ENCODE measurements at places on chromosomes 3 and 15.
A peak's percentile ranks its signal among the peaks of the same experiment; 100 is the strongest.

GRCh38 chr3:161690299-161690620, 193.7 kb downstream of the OTOL1 start:
- DNase-seq = no peak

DNA sequence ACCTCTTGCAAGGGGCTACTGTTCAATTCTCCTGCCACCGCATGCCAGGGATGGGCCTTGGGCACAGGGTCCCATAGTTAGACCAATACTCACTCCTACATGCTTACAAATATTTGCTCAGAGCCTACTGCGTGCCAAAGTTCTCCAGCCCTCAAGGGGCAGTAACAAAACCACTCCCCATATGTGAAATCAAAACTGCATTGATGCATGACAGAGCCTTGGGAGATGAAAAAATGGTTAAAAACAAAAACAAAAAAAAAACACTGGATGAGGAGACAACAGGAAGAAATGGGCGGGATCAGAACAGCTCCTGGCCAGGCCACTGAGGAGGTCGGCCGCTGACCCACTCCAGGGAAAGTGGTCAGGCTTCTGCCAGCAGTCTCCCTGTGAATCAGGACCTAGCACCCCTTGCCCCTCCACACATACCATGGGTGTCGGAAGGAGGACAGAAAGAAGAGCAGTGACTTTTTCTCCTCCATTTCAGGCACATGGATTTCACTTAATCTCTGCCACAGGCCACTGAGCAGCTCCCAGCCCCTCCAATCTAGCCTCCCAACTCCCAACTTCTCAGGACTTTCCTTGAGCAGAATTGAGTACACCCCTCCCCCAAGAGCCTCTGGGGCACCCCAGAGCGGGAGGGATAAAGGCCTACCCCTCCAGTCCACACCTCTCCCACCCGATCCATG, 2.8 kb downstream of the PLXNB1 start:
- no peak for DNase-seq

GRCh38 chr3:25527801-25528200, 99.7 kb downstream of the RARB start:
- no peak for DNase-seq

GRCh38 chr3:128923576-128923975, 44.2 kb downstream of the ACAD9 start:
- no peak for DNase-seq

- DNase-seq = no peak
Measured at GRCh38 chr3:123653221-123653682, 68.4 kb upstream of the HACD2 start.

DNA sequence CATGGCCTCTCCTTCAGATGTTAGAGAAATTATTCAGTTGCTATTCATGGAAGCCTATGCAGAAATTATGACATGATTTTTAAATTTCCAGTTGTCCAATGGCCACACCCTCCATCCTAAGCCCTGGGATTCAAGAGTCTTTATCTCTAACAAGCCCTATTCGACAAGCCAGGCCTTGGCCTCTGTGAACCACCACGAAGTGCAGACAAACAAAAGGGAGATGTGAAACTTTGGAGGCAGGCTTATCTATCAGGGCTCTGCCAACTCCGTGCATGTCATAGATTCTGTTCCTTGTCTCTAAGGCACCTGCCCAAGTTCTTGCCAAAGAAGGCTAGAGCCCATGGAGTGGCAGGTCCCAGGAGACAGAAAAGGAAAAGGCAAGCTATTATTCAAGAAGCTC, 212.4 kb upstream of the ADAMTS9 start:
- DNase-seq = no peak

GRCh38 chr15:56987286-56987685, 68.8 kb downstream of the TCF12 start:
- no peak for DNase-seq

- no peak for DNase-seq
Measured at GRCh38 chr3:155362808-155363689, 69.6 kb upstream of the STRIT1 start.

DNA sequence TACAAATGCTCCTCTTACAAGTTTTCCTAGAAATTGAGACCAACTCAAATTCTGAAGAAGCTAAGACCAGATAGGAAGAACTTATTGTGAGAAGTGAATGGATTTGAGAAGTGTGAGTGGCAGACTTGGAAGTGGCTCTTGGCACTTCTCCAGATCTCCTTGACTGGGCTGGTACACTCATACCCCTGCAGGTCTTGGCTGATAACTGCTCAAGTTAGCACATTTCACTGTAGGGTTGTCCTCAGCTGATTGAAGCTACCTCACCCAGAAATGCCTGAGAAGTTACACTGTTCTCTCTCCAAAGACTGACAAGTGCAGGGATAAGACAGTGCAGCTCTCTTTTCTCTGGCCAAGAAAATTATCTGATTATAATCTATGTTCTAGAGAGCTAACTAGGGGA, 16.5 kb upstream of the CLDN1 start:
- DNase-seq = peak; percentile 9

DNA sequence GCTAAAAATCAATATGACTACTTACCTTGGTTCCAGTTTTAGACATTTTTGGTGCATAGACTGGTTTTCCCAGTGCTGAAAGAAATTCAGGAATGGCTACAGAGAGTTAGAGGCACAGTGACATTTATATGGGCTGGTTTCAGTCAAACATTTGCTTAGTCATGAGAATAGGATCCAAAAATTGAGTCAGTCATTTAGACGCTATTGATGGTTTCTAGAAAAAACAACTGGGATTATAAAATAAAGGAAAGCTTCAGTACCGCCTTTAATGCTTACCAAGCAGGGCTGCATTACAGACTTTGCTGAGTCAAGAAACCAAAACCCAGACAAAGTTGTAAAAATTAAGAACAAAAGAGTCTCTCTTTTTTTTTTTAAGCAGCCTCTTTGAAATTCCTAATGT, at the start of gene CRYGS:
Gene CRYGS, minus strand, starts transcription at position 100 of the 400 bp plus-strand sequence. Its CDS starts 54 bp downstream, at position 46.
- DNase-seq = no peak

- no peak for DNase-seq
Measured at GRCh38 chr15:47820057-47820746, 102.9 kb downstream of the SEMA6D start.

DNA sequence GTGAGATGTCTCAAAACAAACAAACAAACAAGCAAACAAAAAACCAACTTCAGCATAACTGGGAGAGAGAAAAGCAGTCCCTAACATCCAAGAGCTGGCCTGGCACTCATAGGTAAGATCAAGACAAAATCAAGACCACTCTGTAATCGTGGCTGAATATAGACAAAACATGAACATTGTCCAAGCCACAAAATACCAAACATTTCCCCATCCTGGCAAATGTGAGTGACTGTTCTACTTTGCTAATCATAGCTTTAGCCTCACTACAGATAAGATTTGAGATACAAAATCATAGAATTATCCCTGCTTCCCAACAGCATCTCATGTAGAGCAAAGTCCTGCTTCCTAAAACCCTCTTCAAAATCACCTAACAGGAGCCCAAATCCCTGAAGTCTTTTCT, 116.7 kb upstream of the PRTG start:
- no peak for DNase-seq

DNA sequence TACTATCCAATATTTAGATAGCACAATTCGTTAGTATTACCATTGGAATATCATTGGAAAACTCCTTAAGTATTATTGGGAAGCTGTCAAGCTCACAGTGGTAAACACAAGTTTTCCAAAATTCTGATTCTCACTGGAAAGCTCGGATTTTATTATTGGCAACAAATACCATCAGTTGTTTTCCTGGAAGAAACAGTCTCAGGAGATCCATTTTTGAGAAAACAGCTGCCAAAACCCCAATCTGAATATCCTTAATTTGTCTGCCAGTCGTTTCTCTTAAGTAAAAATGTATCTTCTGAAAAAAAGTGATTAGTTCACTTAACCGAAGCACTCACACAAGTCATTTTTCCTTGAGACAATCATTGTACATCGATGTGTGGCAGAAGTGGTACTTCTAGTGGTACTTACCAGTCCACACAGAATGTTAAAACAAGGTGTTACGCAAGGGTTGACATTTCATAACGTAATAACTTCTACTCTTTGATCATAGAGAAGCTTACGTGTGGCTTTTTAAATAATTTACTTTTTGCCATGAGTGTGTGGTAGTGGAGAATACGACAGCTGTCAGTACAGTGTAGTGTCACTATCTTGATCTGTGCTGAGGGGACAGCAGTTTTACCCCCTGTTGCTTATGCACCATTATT, 74.9 kb downstream of the FAM43A start:
- peak; percentile 52 for DNase-seq

DNA sequence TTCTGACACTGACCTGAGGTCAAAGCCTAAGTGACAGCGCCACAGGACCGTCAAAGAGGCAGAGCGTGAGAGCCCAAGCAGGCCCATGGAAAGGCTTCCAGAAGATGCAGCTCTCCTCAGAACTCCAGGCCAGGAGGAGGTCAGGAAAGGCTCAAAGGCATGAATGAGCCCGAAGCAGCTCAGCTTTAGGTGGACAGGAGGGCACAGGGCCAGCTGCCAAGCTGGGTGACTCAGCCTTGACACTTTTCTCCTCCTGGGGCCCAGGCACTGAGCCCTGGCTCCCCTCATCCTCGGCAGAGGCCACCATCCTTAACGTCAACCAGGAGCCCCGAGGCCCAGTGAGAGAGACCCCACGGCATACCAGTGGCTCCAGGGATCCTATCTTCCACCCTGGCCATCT, 62.9 kb downstream of the ADCY5 start:
- DNase-seq = no peak

DNA sequence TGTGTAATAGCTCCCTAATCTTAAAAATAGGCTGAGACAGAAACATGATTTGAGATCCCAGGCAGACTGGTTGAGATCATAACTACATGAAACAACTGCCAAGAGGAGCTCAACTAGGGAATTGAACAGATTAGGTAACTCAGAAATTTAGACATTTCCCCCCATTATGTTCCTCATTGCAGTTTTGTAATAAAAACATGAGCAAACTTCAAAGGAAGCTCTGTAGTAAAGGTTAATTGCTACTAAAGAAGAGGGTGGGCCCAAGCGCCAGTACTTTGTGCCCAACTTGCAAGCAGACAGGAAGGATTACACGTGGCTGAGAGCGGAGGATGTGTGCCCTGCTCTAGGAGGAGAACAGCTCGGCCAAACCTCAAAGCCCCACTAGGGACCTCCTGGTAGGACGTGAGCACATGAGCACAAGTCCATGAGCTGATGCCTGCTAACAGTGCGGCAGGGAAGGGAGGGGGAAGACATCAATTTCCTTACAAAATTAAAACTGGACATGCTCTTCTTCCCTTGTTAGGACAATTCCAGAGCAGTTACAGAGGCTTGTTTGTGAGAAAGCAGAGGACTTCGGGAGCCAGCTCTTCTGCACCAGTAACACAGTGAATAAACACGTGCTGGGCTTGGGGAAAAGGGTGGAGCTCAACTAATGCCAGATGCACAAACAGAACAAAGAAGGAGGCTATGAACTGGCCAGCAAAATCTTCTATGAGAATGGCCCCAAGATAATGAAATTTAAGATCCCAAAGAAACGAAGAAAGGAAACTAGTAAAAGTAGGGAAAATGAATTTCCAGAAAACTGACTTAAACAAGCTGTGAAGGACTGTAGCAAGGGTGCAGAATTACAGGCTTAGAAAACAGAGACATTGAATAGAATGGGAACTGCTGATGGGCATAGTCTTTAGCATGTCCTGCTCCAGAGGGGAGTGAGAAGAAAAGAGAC, 275.5 kb downstream of the MECOM start:
- peak; percentile 23 for DNase-seq

GRCh38 chr15:73326157-73326556, 42.6 kb downstream of the HCN4 start:
- no peak for DNase-seq

GRCh38 chr3:187925326-187925725, 180.1 kb upstream of the BCL6 start:
- DNase-seq = no peak

- no peak for DNase-seq
Measured at GRCh38 chr3:134564991-134565390, 79.1 kb downstream of the CEP63 start.

DNA sequence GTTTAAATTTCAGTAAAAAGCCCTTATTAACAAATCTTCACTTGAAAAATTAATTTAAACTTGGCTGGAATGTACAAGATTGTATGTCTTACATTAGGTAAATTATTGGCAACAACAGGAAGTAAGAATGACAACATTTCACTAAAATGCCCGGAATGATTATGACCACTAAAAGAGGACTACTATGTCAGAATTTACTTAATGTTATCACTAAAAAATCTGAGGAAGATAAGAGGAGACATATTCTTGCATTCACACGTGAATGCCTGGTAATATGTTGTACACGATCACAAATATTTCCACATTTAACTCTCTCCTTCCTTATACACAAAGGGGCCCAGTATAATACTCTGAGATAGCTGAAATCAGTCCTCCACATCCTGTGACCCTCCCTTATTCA, 29.7 kb downstream of the VGLL3 start:
- DNase-seq = no peak

DNA sequence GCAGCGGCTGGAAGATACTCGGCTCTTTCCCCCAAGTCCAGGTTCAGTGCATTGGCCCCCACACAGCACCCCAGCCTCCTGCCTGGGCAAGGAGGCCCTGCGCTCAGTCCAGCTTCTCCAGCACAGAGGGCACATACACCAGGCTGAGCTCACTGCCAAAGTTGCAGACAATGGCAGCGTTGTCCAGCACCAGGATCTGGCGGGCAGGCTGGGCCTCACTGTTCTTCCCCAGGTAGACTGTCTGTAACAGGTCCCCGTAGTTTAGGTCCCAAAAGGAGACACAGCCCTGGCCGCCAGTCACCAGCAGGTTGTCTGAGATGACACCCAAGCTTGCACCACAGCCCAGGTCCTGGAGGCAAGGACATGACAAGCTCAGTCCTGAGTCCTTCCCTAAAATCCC, 32.9 kb downstream of the PTPN23 start:
- no peak for DNase-seq

GRCh38 chr3:43867436-43868072, 176.8 kb downstream of the ABHD5 start:
- DNase-seq = no peak

GRCh38 chr15:66595931-66596545, 30.2 kb upstream of the LCTL start:
- no peak for DNase-seq

DNA sequence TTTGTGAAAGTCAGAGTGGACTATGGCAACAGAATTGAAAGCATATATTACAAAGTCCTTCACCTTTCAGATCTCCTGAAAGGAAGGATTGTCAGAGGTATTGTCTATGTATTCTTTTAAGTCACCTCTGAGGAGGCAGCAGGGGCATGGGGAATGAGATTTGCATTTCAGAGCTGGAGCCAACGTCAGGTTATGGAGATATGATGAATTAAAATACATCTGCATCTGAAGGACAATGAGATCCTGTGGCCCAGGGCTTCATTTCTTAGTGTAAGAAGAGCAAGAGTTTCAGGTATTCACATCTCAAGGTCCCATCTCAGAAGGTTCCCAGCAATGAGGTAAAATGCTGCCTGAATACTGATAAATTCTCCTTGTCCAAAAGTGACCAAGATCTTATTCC, 695.8 kb downstream of the TUSC7 start:
- DNase-seq = no peak

DNA sequence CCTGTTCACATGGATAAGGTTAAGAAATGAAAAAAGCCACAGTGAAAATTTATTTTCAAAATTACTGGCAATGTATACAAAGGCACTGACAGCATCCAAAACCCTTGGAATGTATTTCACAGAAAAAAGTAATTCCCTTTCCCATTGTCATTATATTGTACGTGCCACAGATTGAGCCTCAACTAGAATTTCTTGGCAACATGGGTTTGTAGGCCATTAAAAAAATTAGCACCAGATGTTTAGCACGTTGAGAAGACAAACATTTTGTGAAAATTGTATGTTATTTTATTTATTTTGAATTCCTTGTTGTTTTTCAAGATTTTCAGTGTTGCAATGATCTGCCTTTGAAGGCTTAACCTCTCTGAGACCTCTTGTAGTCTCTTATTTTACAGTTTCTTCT, 76.3 kb upstream of the EPHB3 start:
- DNase-seq = no peak

Measured in inflammatory macrophage (primary cell).